Karpas-422 (cell line): ENCODE measurements at places on chromosomes 6 and 20.

- H3K4me3 ChIP-seq = no peak overlapping the region
- no peak for DNase-seq
- no peaks in the 10 kb centered on the region for H3K36me3 ChIP-seq
- peaks cover 15% of the 10 kb centered on the region for H3K4me1 ChIP-seq
These were observed 5.1 kb upstream of the GTSF1L start for GRCh38 chr20:43731927-43732326.

DNA sequence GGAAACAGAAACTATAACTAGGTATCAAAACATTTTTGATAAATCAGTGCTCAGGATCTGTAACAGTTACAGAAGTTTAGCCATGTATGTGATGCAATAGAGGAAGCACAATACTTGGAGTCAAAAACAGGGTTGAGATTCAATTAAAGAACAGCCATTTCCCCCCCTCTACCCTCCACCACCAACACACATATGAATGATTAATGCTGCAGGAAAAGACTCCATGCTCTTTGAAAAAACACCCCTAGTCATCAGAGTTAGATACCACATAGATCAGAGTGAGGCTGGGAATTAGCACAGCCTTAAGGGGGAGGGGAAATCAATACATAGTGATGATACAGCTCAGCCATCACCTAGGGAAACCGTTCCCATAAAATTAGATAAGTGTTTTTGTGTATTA is 108.9 kb upstream of the EMILIN3 start:
- no peak overlapping the region for H3K4me3 ChIP-seq
- DNase-seq = no peak
- H3K4me1 ChIP-seq = peaks cover 21% of the 10 kb centered on the region

DNA sequence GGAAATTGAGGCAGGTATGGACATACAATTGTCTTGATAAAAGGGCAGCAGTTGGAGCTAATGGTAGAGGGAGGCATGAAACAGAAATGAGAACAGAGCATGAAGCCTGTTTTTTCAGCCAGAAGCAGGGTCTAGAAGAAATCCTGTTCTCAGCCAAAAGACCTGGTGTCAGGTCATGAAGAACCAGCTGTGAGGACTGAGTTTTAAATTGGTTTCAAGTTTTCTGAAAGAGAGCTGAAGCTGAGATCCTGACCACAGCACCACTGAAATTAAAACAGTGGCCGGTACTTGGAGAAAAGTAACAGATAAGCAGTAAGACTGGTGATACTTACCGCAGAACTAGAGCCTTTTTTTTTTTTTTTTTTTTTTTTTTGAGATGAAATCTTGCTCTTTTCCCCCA is 283.8 kb upstream of the BMP2 start:
- no peak for DNase-seq
- H3K36me3 ChIP-seq = no peaks in the 10 kb centered on the region
- no peak overlapping the region for H3K4me3 ChIP-seq
- H3K27ac ChIP-seq = no peak overlapping the region
- H3K4me1 ChIP-seq = no peaks in the 10 kb centered on the region

GRCh38 chr6:170489836-170490235 is 63.3 kb downstream of the PSMB1 start:
- DNase-seq = no peak
- no peaks in the 10 kb centered on the region for H3K27me3 ChIP-seq
- no peaks in the 10 kb centered on the region for H3K36me3 ChIP-seq
- H3K4me1 ChIP-seq = no peaks in the 10 kb centered on the region
- no peak overlapping the region for H3K27ac ChIP-seq

DNA sequence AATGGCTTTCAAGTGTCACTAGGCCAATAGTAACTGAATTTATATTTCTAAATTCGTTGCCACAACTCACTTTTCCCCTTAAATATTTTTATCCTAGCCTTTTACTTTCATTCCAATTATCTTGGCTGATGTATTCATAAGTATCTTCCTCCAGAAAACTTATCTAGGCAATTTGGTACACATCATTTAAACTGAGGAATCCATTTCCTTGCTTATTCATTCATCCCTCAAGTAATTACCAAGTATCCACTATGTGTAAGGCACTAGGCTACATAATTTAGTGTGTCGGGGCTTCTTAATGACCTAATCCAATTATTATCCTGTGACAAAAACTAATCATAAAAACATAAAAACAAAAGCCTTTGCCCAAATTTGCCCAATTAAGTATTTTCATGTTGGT is 258.3 kb upstream of the TCF21 start:
- no peaks in the 10 kb centered on the region for H3K4me1 ChIP-seq
- no peak overlapping the region for H3K27ac ChIP-seq
- H3K4me3 ChIP-seq = no peak overlapping the region
- H3K36me3 ChIP-seq = no peaks in the 10 kb centered on the region

- H3K36me3 ChIP-seq = no peaks in the 10 kb centered on the region
- H3K27me3 ChIP-seq = no peaks in the 10 kb centered on the region
- H3K4me1 ChIP-seq = no peaks in the 10 kb centered on the region
- no peak overlapping the region for H3K4me3 ChIP-seq
These were observed 280.5 kb downstream of the ADGRB3 start for GRCh38 chr6:68915586-68915985.

DNA sequence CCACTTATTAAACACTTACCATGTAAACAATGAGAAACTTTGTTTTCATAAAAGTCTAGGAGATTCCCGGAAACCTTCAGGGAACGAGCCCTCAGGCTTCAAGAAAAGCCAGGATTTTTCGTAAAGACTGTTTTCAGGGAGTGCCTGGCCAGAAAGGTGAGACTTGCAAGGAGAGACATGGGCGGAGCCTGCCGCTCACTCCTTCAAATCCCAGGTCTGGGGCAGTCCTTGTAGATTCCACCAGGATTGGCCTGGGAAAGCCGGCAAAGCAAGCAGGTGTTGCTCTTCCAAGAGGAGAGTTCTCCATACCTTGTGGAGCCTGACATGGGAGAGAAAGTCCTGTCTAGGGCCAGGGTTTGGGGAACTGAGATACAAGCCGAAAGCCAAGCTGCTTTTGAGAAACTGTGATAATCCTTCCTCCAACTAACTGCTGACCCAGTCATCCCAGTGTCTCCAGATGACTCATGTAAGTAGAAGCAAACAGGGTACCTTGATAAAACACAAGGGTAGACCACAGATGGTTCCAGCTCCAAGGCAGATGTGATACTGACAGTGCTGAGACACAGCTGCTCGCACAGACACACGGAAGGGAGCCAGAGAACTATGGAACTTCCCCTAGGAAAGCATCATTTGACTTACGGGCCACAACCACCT is 69.4 kb upstream of the NAA20 start:
- H3K27me3 ChIP-seq = no peaks in the 10 kb centered on the region
- no peaks in the 10 kb centered on the region for H3K36me3 ChIP-seq
- DNase-seq = no peak
- no peaks in the 10 kb centered on the region; the same call in 1 of the 2 replicates for H3K4me1 ChIP-seq
- H3K27ac ChIP-seq = no peak overlapping the region
- H3K4me3 ChIP-seq = no peak overlapping the region

DNA sequence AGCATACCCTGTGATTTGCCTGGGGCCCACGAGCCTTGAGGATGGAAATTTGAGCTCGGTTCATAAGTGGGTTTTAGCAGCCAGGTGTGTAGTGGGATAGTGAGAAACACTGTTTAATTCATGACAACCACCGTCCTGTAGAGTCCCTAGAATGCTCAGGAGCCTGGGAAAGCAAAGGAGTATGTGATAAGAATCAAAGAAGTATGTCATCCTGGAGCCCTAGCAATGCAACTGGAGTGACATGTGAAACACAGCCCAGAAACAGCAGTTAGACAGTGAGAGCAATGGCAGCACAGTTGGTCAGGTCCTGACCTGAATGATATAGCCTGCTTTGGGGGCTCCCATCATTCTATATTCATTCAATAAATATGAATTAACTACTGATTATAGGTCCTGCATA is 161.2 kb upstream of the ECI2 start:
- H3K4me3 ChIP-seq = no peak overlapping the region
- H3K27me3 ChIP-seq = no peaks in the 10 kb centered on the region
- H3K27ac ChIP-seq = no peak overlapping the region
- H3K36me3 ChIP-seq = no peaks in the 10 kb centered on the region

- no peaks in the 10 kb centered on the region for H3K27me3 ChIP-seq
- no peaks in the 10 kb centered on the region for H3K4me1 ChIP-seq
- no peak overlapping the region for H3K27ac ChIP-seq
- DNase-seq = no peak
These were observed 7.3 kb upstream of the PXDC1 start for GRCh38 chr6:3758842-3759144.

DNA sequence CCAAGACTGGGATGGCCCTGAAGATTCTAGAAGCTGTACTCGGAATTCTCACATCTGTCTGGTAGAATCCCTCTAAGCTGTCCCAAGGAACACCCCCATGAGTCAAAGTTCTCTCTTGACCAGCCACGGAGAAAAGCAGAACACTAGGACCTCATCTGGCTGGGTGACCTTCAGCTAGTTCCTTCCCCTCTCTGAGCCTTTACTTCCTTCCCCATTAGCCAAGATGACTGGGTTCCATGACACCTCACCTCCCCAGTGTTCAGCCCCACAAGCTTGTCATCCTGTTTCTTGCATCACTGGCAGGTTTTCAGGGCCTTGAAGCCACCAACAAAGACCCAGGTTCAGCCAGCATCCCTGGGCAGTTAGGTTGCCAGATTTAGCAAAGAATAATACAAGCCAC is 47.8 kb downstream of the MAFB start:
- H3K36me3 ChIP-seq = no peaks in the 10 kb centered on the region
- no peaks in the 10 kb centered on the region for H3K27me3 ChIP-seq
- H3K4me1 ChIP-seq = no peaks in the 10 kb centered on the region
- no peak overlapping the region for H3K27ac ChIP-seq
